ENCODE measurements at places on chromosomes 4 and X.

DNA sequence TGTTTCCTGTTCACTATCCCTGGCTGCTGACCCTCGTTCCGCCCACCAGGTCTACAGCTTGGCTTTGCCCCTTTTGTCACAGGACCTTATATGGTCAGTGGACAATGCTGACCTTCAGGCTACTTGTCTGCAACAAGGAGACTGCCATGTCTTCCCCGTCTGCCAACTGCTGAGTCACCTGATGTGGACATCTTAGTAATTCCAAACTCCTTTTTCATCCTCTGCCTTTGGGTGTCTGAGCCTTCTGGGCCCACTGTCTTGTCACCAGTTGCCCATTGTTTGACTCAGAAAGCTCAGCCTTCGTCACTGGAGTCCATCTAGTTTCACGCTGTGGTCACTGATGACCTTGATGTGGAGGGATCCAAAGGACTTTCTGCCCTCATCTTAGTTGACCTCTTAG is 30.2 kb downstream of the GPRIN3 start:
- DNase-seq: no peak

- DNase-seq: no peak
Observed at GRCh38 chr4:73308286-73308685, 49.7 kb upstream of the ANKRD17 start.

DNA sequence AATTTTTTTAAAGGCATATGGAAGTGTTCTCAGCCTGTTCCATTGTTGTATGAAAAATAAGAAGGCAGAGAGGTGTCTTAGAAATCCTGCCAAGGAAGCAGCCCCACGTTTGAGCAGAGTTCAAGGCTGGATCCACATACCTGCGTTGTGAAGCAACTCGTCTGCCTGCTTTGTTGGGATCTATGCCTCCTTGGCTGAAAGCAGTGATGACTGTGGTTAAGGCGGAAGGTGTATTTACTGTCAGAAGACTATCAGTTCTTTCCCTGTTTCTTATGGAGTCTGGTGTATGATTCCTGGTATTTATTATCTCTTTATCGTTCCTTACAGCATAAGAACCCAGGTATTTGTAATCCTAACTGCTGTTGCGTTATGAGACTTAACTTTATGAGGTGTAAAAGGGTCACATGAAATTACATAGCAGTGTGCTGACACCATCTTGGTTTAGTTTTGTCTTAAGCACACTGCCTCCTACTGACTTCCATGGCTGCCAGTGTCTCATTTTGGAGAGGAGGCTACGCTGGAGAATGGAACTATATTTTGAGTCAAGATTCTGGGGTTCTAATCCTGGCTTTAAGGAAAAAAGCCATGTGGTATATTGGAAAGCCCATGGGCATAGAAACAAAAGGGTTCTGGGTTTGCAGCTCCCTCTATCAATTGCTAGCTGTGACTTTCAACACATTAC is 3.1 kb upstream of the MSMO1 start:
- DNase-seq: no peak

- no peak for DNase-seq
Observed at GRCh38 chr4:12118651-12119213, 690.0 kb upstream of the HS3ST1 start.

DNA sequence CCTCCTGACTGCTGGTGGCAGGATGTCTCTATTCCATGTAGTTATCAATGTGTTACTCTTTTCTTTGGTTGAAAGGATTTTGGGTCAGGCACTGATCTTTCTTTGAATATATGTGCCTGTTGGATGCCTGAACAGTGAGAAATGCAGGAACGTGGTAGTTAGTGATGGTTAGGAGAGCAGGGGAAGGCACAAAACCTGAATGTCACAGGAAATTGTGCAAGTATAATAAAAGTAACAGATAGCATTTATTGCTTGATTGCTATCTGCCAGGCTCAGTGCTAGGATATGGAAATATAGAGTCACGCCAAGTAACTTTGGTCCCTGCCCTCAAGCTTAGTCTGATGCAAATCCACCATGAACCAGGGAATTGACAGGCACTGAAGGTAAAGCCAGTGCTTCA is 219.8 kb upstream of the FAT1 start:
- DNase-seq: no peak

DNA sequence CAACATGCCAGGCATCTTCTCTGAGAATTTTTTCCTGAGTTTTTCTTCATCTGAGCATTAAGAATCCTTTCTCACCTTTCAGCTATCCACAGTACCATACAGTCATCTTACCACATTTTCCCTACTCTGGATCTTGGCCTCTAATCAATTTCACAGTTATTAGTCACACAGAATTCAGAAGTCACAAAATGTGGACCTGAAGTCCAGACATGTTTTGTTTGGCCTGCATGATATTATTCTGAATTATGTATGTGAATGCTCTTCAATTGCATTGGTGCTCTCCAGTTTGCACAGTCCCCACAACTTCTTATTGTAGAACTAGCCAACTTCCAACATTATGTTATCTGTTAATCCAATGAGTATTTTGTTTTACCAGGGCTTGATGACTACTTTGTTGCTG is 102.3 kb upstream of the GRIA3 start:
- DNase-seq: no peak

DNA sequence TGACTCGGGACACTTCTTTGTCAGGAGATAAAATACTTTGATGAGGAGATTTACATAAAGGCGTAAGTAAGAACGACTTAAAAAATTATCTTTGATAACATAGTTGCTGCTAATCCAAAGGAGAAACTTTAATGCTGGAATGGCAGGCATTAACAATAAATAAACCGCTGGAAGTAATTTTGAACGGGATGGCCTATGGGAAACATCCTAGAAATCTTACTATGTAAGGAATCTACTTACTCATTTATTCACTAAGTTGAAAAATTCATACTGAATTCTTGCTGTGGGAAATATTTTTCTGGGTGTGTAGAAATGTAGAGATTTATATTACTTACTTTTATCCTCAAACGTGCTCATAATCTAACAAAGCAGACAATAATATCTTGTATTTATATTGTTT is 425.7 kb upstream of the ZFP42 start:
- no peak for DNase-seq

DNA sequence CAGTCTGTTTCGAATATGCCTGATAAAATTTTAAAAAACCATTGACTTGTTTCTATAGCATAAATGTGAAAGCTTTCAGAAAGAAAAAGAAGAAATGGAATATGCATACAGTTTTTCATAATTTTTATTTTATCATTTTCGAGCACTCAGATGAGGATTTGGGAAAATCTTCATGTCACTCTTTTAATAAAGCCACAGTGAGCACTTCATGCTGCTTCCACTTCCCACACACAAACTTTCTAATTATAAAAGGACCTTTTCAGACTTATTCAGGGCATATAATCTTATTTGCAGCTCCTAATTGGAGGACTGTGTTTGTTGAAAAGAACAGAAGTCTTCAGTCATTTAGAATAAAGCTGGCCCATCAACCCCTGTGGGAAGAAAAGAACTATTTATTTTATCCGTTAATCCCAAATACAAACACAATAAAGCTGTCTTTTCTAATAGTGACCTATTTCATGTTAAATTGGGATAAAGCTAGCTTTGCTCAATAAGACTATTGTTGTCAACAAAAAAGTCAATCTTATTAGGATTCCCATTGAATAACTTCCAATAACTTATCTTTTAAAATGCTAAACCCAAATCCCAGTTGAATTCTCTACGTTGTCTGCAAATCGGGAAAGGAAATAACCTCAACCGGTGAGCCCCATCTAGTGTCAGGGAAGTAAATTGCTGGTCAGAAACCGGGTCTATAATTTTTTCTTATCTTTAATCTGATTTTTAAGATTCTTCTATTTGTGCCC is 211.5 kb downstream of the PDGFRA start:
- DNase-seq: no peak

- DNase-seq: no peak
Observed at GRCh38 chrX:19613645-19614323, 98.5 kb upstream of the MAP3K15 start.

DNA sequence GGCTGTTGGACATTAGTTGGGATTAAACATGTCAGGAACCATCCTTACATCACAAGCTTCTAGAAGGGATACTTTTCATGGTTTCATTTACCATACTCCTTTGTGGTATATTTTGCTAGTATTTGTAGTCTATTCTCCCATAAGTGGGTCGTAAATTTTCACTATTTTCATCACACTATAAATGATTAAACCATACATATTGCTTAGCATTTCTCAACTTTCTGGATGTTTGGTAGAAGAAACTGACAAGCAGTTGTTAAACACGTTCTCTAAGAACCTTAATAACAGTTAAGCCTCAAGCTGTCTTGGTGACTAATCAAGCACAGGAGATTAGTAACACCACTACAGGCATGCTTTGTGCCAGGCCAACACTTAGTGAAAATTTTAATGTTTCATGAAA is 375.5 kb downstream of the NAF1 start:
- DNase-seq: no peak

- DNase-seq: no peak
Observed at GRCh38 chr4:165060938-165061337, 7.3 kb downstream of the TRIM75 start.

DNA sequence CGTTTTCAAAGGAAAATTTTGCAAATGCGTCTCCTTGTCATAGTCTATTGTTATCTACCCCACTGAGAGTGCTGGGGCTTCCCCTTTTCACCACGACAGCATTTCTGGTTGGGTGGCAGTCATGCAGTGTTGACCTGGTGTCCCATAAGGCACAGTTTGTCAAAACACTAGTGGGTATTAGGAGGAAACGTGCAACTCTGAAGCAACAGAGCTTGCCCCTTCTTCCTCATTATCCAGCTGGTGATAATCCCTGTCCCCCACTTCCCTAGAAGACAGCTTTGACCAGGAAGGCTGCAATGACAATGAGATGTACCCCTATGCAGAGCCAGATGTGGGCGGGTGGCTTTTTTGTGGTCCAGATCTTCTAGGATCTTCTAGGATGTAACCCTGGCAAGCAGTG is 1.8 kb downstream of the TBC1D1 start:
- peak; percentile 46 for DNase-seq

DNA sequence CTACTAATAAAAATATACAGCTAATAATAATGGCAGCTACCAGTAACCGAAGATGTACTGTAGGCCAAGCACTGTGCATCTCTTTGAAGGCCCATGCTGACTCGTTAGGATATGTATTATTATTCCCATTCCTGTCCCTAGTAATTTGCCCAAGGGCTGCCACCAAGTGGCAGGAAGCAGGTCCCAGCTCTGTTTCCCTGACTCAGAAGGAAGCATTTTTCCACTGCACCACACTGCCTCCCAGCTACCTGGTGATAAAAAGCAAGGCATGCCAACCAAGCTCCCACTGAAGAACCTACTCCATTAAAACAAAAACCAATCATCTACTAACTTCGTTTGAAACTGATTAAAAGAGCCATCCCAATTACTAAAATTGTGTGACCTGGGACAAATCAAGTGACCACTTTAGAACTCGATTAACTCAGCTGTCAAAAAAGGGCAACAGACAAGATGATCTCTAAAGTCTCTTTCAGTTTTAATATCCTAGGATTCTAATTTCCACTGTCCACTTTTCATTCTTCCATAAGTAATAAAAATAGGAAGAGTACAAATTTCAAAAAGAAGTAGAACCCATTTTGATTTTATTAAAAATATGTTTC is 24.3 kb upstream of the PGM2 start:
- DNase-seq: no peak

GRCh38 chr4:139603576-139604410 is 47.8 kb upstream of the SETD7 start:
- DNase-seq: peak; percentile 17

DNA sequence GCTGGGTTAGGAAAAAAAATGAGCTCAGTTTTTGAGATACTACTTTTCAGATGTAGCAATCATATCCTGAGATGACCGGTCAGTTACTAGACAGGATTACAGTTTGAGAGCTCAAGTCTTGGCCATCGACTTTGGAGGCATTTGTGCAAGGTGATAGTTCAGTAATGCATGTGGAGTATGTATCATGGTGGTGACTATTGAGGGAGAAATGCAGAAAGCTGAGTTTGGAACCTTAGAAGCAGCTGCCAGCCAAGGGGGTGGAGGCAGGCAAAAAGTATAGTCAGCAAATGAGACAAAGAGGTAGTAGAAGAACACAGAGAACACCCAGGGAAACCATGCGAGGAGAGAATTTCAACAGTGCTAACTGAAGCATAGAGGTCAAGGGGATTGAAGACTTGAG is 48.7 kb upstream of the SLC4A4 start:
- DNase-seq: no peak

- DNase-seq: no peak
Observed at GRCh38 chr4:86014599-86014998, 345.3 kb downstream of the MAPK10 start.

DNA sequence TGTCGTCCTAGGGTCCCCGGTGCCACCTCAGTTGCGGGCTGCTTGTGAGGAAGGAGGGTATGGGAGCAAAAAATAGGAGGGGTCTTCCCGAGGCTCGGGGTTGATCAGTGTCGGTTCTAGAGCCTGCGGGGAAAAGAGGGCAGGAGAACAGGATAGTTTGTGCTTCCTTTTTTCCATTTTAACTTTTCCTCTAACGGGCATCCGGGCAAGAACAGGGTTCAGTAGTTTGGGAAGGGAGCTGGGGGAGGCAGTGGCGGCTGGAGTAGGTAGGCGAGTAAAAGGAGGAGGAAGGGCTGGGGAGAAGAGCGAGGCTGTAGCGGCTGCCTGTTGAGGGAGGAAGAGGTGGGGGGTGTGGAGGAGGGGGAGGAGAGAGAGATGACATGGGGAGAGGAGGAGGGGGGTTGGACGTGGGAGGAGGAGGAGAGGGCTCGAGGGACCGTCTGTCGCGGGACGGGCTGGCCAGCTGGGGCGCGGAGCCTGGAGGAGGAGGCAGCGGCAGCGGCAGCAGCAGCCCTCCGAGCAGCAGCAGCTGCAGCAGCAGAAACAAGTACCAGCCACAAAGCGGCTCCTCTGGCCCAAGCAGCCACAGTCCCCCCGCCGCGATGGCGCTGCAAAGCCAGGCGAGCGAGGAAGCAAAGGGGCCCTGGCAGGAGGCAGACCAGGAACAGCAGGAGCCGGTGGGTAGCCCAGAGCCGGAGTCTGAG is at the start of gene SLC16A2:
Gene SLC16A2, plus strand, starts transcription at position 458 of the 704 bp plus-strand sequence. Its CDS starts 145 bp downstream, at position 603.
- DNase-seq: no peak

DNA sequence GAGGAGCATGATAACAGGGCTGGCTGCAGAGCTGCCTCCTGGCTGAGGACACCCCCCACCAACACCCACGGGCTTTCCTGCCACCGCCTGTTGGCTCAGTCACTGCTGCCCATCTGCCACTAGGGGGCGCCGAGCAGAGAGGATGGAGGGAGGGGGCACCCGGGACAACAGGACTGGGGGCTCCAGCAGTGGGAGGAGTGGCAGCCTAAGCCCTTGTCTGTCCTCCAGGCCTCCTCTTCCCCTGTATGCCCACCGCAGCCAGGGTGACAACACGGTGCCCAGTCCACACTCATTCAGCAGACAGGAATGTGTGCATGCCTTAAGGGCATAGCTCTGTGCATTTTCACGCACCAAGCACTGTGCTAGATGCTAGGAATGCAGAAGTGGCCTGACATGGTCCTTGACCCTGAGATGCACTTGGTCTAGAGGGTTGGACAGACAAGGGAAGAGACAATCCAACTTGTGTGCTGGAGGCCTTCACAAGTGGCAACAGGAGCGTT is 149.9 kb downstream of the AMMECR1 start:
- peak; percentile 72 for DNase-seq

Measured in CD8-positive, alpha-beta T cell (primary cell).